ENCODE measurements at places on chromosomes 4 and X.

- DNase-seq: no peak
Observed at GRCh38 chr4:147785129-147785528, 53.2 kb downstream of the ARHGAP10 start.

DNA sequence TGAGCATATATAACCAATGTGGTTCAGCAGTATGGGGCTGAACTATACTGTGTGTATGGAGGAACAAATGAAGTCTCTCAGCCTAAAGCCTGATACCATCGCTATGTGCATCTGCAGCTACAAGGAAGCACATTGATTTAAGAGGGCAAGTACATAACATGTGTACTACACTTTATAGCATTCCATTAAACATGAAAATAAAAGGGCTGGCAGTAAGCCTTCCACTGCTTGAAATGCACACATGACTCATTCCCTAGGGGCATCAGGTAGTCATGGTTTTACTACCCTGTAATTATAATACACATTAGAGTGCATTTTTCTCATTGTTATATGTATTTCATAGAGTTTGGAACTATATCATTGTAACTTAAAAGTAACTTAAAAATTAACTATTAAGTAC is 51.2 kb downstream of the SMARCA1 start:
- no peak for DNase-seq

GRCh38 chr4:33482773-33483172 is 2761.5 kb downstream of the ARAP2 start:
- DNase-seq: no peak

DNA sequence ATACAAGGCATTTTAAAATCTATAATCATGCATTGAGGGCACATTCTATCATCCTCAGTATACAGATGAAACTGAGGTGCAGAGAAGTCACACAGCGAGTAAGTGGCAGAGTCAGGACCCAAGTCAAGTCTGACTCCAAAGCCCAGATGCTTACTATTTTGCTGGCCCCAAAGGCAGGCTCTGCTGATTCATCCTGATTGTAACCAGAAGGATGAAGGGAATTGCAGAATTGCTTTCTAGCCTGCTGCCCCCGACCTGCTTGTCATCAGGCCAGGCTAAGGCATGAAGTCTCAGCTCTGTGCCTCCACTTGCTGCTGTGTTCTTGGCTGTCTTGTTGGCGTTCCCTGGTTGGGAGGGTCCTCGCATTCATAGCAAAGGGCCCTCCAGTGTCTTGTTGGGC is 62.7 kb downstream of the SLC9A6 start:
- no peak for DNase-seq

DNA sequence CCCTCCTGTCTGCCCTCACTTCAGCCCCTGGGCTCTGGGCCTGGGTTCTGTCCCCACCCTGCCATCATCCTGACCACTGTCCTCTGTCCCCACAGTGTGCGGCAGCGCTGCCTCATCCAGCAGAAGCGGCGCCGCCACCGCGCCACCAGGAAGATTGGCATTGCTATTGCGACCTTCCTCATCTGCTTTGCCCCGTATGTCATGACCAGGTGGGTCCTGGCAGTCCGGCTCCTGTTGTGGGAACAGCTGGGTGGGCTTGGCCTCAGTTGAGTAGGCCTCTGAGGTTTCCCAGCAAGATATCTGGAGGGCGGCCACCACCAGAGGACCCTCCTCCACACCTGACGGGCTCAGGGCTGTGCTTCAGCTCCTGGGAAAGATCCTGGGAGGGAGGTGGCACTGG is 2.2 kb downstream of the GPR78 start:
- no peak for DNase-seq

DNA sequence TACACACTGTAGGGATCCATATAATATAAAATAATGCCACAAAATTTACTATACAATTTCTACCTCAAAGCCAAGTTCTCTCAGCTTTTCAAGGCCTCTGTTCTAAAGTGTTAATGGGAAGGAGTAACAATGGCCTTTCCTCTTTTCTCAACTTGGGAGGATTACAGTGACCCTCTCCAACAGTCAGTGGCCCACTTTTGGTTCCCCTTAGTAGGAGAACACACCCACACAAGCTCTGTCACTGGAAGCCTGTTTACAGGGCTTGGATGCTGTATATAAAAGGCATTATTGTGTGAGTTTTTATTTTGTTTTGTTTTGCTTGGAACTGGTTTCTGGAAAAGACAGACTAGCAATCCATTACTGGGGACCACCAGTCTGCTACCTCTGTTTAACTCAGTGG is 1.8 kb downstream of the ARHGEF6 start:
- no peak for DNase-seq

- no peak for DNase-seq
Observed at GRCh38 chr4:148182230-148182911, 259.8 kb downstream of the NR3C2 start.

DNA sequence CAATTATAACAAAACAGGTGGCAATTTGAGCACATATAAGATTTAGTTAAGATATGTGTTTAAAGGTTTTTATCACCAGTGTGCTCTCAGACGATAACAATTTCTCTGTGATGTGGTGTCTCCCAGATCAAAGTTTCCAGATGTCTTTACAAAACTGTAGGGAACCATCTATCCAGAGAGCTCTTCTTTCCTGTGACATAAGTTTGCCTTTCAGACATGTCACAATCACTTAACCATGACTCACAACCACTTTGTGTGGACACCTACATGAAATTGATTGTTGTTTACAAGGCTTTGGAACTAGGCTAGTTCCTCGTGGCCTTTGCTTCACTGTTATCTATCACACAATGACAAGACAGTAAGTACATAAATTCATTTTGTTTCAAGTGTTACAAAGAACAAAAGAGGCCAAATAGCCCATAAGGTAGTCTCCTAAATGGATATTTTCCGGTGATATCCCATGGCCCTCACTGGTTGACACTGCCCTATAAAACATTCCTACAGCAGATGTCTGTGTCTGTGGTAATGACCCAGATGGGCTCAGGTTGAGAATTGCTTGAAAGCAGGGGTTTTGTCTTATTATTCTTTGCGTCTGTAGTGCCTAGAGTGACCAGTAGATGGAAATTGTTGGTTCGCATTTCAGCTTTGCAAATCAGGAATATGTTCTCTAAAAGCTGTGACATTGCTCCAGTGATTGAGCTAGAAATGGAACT is 297.8 kb upstream of the FAM241A start:
- DNase-seq: no peak

DNA sequence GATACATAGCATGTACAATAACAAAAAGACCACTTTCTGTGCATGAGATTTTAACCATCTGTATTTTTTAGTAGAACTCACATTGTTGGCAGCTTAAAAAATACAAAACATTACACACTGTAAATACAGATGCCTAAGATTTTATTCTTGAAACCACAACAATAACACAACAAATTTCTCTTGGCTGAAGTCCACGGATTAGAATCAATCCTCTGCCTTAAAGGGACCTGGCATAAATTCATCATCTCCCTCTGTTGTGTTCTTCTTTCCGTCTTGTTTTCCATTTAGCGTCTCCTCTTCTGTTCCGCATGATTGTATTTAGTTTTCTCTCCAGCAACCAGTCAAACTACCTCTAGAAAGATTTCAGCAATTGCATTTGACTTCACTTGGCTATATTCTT is 231.0 kb downstream of the SPOCK3 start:
- DNase-seq: no peak

- no peak for DNase-seq
Observed at GRCh38 chr4:123449780-123450179, 53.2 kb downstream of the SPRY1 start.

GRCh38 chrX:102113367-102113766 is 12.1 kb upstream of the TCEAL2 start:
- no peak for DNase-seq

- DNase-seq: no peak
Observed at GRCh38 chr4:1751919-1752283, 30.6 kb downstream of the TACC3 start.

GRCh38 chr4:113350576-113350975 is 301.1 kb downstream of the ANK2 start:
- no peak for DNase-seq

- no peak for DNase-seq
Observed at GRCh38 chr4:150656891-150657290, 74.9 kb downstream of the MAB21L2 start.

DNA sequence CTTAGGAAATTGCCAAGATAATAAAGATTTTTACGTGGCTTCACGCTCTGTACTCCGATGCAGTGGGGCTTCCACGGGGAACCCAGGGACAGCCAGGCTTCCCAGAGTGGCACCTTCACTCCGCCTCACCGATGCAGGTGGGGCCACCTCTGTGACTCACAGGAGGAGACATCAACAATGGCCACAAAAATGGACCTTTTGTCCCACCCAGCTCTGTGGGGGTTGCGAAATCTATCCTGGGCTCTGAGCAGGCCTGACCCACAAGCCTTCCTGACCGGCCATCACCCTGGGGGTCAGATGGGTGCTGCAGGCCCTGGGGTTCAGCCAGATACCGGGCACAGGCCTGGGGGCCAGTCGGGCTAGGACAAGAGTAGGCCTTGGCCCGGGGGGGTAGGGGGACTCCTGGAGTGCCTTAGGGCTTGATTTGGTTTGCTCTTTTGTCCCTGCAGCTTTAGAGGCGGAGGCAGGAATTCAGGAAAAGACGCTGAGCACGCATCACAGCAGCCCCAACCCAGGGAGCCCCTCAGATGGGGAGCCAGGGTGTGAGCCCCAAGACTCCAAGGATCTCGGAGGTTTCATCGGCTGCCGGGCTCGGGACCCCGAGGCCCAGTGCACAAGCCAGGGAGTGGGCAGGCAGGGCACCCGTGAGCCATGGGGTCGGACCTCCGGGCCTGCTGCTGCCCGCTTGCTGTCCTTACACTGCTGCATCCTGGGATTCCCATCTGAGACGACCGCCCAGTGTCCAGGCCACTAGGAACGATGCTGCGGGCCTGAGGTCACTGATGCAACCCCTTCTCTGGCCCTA is 136.5 kb upstream of the NKX1-1 start:
- no peak for DNase-seq

GRCh38 chr4:41838590-41838989 is 90.1 kb upstream of the PHOX2B start:
- no peak for DNase-seq

GRCh38 chr4:67988991-67989390 is 25.7 kb upstream of the TMPRSS11A start:
- no peak for DNase-seq

GRCh38 chrX:81890521-81890920 is 688.6 kb downstream of the SH3BGRL start:
- no peak for DNase-seq

GRCh38 chr4:99008051-99008450 is 12.5 kb downstream of the METAP1 start:
- DNase-seq: no peak

GRCh38 chr4:7964890-7965662 is 25.4 kb upstream of the AFAP1 start:
- DNase-seq: peak; percentile 64

GRCh38 chr4:166257891-166258290 is 384.9 kb downstream of the TLL1 start:
- DNase-seq: no peak

- no peak for DNase-seq
Observed at GRCh38 chr4:177315767-177316464, 6.2 kb downstream of the NEIL3 start.

DNA sequence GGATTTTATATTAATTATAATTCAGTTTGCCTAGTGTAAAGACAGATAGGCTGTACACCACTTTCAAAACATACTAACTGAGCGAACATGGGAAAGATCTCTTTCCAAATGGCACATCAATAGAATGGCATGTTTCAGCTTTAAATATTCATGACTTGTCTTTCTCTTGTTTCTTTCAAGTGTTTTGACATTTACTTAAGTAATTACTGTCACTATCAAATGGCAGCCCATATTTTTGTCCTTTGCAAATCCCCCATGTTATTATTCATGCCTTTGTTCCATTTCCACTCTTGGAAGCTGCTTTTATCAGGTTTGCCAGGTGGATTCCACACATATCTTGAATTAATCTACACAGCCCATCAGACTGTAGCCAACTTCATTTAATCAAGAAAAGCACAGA is 89.2 kb upstream of the GLRA2 start:
- no peak for DNase-seq

GRCh38 chr4:138291431-138291830 is 49.3 kb upstream of the SLC7A11 start:
- no peak for DNase-seq

GRCh38 chrX:44708470-44708869 is 135.4 kb upstream of the DUSP21 start:
- no peak for DNase-seq

GRCh38 chr4:174154215-174154854 is 129.1 kb downstream of the FBXO8 start:
- no peak for DNase-seq

GRCh38 chr4:85509882-85510631 is 35.1 kb downstream of the ARHGAP24 start:
- DNase-seq: no peak

- DNase-seq: no peak
Observed at GRCh38 chrX:151183233-151183753, 6.9 kb downstream of the GPR50 start.

DNA sequence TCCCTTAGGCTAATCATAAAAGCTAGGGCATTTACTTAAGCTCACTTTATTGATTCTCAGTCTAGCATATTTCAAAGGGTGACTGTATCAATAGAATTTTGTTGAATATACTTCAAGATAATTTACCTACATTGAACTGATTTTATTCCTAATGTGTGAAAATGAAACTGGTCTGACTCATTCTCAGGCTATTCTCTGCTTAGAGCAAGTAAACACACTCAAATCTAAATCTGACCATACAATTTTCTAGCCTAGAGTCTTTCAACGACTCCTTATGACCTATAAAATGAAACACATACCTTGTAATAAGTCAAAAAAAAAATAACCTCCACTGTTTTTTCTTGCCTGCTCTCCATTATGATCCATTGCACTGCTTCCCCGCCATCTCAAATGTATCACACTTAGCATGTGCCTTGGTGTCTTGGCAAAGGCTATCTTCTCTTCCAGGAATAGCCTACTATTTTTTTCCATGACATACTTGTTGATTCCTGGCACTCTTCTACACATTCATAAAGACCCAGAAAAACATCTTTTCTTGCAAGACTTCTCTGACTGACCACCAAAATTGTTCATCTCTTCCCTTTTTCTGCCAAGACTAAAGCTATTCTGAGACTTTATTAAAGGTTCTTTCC is 965.1 kb upstream of the HS3ST1 start:
- no peak for DNase-seq

DNA sequence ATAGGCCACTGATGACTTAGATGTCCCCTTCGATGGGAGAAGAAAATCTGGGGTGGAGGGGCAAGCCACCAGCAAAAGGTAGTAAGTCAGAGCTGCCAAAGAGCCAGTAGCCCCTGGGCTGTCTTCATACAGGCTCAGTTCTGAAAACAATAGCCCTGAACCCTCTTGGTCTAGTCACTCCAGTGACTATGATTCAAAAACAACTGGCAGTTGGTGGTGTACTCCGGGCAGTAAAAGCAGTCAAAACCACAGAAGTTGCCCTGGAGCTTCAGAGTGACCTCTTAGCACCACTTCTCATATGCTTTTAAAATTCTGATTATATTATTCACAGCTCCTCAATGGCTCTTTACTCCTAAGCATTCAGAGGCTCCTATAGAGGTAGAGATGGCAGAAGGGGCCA is 164.3 kb upstream of the MAMLD1 start:
- no peak for DNase-seq

- no peak for DNase-seq
Observed at GRCh38 chr4:13092702-13093101, 391.4 kb downstream of the RAB28 start.

- DNase-seq: no peak
Observed at GRCh38 chrX:111088628-111089027, 7.4 kb upstream of the PAK3 start.

- DNase-seq: no peak
Observed at GRCh38 chr4:17029432-17029831, 131.0 kb upstream of the LDB2 start.

- DNase-seq: no peak
Observed at GRCh38 chrX:111876646-111877045, 665 bp downstream of the TRPC5OS start.

GRCh38 chr4:40305328-40306170 is 29.6 kb upstream of the CHRNA9 start:
- DNase-seq: no peak

All from H9 (cell line).